ENCODE measurements at places on chromosomes 2 and 18.

DNA sequence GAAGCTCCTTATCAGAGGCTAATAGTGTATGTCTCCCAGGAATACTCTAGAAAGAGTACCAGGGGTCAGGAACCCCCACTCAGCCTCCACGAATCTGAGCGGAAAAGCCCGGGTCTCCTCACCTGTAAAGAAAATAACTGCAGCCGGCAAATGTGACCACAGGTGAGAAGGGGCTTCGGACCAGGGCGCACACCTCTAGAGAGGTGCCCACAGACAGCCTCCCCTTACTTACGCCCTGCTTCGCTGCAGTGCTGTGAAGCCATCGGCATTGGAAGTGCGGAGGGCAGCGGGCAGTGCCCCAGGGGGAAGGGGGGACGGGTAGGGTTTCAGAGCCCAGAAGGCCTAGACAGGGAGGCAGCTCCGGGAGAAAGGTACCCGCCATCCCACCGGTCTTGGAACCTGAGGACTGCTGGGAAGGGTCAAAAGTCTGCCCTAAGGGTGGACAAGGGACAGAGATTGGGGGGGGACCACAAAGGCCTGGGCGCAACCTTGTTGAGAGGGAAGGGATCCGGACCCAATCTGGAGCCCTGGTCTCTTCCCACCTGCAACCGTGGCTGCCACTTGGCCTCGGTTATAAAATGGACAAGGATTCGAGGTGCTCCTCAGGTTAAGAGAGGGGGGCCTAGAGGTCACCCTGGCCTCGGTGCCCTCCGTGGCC lies 642 bp upstream of the STEAP3 start:
- DNase-seq, result no peak

GRCh38 chr2:205609113-205609512 lies 73.2 kb upstream of the NRP2 start:
- DNase-seq, result no peak

- no peak for DNase-seq
Observed at GRCh38 chr2:1251520-1251919, 161.7 kb upstream of the TPO start.

DNA sequence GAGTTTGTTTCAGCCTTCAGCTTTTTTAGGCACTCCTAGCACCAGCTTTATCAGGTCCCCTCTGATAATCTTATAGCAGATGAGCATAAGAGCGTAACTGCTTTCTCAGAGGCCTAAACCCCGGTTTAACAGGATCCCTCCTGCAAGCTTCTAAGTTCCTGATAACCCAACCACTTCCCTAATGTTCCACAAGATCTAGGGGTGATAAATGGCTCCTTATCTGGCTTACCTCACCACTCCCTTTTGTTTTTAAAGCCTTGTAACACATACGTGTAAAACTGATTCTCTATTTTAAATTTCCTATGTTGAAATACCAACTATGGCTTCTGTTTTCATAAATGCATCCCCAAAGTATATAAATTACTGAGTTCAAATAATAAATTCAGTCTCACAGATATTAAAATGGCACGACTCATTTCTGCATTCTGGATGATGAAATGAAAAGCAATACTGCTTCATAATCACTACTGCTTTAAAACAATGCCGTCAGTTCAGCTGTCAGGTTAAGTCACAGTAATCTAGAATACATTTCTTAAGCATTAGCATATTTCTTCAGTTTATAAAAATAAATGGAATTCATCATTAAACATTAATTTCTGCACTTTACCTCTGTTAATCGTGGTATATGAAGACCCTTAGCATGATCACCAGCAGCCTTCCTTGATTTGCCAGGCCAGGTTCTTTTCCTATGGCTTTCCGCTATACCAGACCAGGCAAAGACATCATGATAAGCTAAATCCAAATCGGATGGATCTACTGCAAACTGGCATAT lies 126.3 kb downstream of the C2orf74 start:
- no peak for DNase-seq

- DNase-seq, result no peak
Observed at GRCh38 chr2:84132370-84132769, 326.7 kb downstream of the SUCLG1 start.

DNA sequence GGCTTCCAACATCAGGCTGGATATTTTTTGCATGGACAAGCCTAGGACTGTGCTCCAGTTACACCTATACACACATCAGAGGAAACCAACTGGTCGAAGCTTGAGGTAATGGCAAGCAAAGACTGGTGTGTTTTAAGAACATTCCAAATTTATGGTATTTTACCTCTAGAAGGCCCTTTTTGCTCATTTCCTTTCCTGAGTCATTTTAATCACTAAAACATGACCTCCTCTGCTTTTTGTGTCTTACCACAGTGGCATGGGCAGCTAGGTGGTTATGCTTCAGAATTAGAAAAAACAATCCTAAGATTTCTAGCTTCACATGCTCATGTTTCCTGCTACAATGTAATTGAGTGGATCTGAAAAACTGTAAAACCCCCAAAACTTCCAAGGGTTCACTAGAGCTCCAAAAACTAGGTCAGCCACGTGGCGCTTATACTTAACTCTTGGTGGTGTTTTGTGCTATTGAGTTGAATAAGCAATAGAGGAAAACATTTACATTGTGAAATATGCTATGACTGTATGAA lies 30.6 kb upstream of the CHRNA1 start:
- DNase-seq, result no peak

- peak; percentile 3 for DNase-seq
Observed at GRCh38 chr2:232633413-232634205, at the start of gene EFHD1. EFHD1 (plus strand) TSS chr2:232633604; CDS start chr2:232633705, 101 bp downstream.
